ENCODE measurements at places on chromosomes 4 and X.

GRCh38 chr4:1084796-1085403 lies 28.5 kb downstream of the RNF212 start:
- DNase-seq, result no peak

- DNase-seq, result no peak
These were observed 38.5 kb upstream of the UGT2B7 start for GRCh38 chr4:69057620-69058409.

GRCh38 chrX:66142351-66142750 lies 21.7 kb upstream of the HEPH start:
- no peak for DNase-seq

DNA sequence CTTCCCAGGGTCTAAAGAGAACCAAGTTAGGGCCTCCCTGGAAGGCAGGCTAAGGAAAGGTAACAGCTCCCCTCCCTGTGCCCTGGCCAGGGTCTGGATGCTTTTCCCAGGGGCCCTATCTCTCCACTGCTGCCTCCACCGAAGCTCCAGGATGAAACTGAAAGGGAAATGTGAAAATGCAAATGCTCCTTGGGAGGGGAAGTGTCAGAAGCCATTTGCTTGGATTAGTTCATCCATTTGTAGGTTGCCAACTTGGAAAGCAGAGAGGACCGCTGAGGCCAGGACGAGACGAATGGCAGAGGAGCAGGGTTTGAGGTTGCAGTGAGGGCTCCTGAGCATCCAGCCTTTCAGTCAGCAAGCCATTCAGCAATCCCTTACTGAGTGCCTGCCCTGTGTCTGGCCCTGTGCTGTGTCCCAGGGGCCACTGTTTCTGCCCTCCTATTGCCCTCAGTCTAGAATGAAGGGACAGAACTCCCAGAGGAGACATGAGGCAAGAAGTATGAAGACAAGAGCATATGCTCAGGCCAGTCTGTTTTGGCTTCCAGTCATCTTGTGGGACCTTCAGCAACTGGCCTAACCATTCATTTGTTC lies 45.9 kb upstream of the PGRMC1 start:
- no peak for DNase-seq

- DNase-seq, result no peak
These were observed 7.5 kb downstream of the APEX2 start for GRCh38 chrX:55007656-55008055.

- DNase-seq, result peak; percentile 23
These were observed 3.4 kb downstream of the SLC38A5 start for GRCh38 chrX:48466696-48467095.

DNA sequence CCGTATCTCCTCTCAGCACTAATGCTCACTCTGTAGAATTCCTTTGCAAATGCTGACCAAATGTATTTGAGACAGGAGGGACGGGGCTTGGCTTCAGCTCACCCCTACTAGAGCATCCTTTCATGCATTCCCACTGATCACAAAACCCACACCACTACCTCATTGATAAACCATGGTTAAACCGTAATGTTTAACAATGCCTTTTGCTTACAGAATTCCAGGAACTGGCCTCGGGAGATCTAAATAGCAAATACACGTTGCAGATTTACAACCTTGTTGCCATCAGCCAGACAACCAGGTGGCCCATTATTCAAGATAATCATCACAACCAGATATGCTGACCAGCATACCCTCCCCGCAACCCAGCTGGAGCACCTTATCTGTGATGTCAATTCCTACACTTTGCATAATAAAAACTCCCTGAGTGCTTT lies 391.9 kb downstream of the KCTD8 start:
- no peak for DNase-seq

- DNase-seq, result peak; percentile 62
These were observed 607 bp upstream of the SCOC start for GRCh38 chr4:140372751-140373327.

- DNase-seq, result no peak
These were observed 9.8 kb upstream of the PCDH18 start for GRCh38 chr4:137541876-137542646.

GRCh38 chr4:150135134-150135772 lies 57.0 kb downstream of the DCLK2 start:
- DNase-seq, result peak; percentile 11

DNA sequence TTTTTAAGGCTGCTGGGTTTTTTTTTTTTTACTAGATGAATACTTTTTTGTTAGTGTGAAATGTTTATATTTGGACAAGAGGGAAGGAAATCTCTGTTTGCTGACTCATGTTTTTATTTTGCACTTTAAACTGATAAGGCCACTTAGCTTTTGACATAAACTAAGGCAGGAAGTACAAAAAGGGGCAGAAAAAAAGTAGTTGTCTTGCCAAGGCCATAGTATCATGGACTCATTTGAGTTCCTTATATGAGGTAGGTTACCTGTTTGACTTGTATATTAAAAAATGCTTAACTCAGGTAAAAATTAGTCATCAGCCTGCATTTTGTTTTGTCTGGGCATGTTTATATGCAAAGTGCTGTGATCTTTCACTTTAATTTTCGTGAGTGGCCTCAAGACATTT lies 26.0 kb downstream of the SMAD1 start:
- no peak for DNase-seq

DNA sequence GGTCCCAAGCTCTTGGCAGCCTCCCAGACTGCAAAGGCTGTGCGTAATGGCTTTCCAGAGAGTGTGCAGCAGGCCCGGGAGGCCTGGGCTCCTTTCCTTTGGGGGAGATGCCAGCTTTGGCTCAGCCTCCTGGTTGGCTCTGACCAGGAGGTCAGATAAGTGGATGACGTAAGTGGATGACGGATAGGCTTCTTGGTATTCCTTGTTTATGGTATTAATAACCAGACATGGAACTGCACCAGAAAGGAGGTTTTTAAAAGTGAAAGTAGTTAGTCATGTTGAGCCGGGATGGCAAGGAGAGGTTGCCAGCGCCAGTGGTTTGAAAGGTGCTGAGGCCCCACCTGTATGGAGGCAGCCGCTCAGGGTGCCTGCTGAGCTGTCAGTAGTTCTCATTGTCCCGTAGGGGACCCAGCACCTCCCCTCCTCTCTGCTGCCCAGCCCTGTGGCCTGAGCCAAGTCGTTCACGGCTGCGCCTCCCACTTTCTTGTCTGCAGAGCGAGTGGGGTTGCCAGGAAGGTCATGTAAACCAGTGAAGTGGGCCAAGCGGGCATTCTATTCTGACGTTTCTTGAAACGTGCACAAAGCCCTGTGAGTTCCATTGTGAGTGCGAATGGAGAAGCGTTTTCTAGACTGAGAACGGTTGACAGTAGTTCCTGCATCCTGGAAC lies 28.7 kb upstream of the STOX2 start:
- no peak for DNase-seq

DNA sequence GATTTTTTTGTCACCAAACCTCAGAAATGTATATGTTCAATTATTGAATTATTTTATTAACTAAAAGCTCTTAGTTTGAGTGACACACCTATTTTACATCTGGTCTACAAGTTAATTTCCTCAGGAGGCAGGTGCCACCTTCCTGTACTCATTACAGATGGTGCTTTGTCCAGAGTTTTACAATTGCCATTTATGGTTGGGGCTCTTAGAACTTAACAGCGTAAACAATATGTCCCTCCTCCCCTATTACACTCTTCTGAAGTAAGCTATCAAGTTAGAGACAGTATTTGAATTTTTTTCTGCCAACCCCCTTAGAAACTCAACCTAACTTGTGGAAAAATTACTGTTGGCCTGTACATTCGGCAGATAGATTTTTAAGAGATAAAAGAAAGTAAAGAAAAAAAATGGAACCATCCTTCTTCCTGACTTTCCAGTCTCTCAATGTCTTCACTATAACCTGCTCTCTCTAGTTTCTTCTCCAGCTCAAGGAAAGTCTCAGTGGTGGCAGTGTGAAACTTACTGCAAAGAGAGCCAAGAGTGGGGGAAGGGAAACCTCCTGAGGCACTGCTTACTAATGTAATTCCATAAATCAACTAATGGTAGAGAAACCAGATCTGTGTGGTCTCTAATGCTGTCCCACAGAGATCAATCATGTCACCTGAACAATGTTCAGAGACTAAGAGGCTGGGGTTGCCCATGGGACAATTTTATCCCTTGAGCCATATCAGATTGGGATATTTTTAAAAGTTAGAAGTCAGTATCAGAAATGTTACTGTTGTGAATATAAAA lies 7.8 kb downstream of the CXXC4 start:
- no peak for DNase-seq

DNA sequence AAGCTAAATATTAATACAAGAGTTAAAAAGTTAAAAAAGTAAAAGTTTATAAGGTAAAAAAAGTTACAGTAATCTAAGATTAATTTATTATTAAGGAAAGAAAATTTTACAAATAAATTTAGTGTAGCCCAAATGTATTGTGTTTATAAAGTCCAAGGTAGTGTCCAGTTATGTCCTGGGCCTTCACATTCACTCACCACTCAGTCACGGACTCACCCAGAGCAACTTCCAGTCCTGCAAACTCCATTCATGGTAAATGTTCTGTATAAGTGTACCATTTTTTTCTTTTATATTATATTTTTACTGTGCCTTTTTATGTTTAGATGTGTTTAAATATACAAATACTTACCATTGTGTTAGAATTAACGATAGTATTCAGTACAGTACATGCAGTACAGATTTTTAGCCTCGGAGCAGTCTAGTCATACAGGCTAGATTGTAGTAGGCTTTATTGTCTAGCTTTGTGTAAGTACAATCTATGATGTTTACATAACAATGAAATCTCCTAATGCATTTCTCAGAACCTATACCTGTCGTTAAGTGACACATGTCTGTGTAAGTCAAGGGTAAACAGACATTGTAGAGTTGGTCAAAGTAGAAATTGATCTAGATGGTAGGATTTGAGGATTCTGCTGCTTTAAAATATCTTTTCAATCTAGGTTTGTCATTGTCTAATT lies 197.7 kb downstream of the GC start:
- DNase-seq, result no peak

GRCh38 chr4:160202802-160203201 lies 1099.9 kb downstream of the RAPGEF2 start:
- no peak for DNase-seq

DNA sequence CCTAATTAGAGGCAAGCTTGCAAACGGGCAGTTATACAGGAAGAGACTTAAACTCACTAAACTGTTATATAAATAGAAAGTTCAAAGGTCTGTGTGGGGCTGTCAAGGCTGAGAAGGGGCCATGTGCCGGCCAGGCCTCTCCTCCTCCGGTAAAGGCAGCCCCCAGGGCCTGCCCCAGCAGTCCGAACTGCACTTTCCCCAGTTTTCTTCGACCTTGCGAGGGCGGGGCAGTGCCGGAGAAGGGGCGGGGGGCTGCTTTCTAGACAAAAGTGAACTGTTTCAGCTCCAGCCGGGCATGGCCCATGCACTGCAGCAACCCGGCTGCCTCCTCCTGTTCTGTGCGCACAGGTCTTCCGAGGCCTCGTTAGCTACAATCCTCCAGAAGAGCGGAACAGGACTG lies 4.1 kb downstream of the AFF2 start:
- DNase-seq, result no peak

GRCh38 chr4:183287309-183287659 lies 32.8 kb downstream of the CLDN22 start:
- no peak for DNase-seq

GRCh38 chr4:150668824-150669223 lies 86.9 kb downstream of the MAB21L2 start:
- peak; percentile 21 for DNase-seq

DNA sequence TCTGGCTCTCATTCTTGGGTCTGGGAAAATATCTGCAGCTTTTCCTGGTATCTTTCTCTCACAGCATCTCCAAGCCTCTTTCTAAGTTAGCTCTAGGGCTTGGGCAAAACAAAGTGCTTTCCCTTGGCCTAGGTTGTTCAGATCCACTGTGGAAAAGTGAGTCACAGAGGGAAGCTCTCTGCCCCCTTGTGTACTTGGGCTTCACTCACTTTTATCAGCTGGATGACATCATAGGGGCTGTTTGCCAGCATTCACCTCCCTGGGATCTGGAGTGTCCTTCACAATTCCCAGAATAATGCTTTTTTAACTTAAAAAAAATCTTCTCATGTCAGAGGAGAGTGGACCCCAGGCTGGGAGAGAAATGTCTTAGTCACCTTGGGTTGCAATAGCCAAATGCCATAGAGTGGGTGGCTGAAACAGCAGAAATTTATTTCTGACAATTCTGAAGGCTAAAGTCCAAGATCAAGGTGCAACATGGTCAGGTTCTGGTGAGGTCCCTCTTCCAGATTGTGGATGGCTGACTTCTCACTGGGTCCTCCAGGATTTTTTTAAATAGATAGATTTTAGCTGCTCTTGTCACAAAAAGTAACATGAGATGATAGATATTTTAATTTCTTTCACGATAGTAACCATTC lies 247.8 kb downstream of the SH2D1A start:
- no peak for DNase-seq

- DNase-seq, result no peak
These were observed 99.8 kb downstream of the KLHL8 start for GRCh38 chr4:87120411-87121162.

DNA sequence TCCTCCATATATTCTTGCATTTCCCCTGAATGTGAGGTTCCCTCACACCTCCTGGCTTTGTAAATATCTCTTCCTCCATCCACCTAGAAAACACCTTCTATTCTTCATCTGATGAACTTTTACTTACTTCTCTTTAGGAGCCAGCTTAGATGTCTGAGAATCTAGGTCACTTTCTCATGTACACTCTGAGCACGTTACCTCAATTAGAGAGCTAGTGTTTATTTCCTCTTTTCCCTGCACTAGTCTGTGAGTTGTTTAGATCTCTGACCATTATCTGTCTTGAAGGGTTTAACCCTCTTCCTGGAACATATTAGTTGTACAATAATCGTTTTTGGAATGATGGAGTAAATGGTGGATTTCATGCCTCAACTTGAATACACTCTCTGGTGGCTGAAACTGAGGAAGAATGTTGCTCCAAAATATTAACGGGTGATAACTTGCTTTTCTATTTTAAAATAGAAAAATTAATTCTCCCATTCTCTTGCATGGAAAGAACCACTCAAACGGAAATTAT lies 8.5 kb upstream of the NEIL3 start:
- peak; percentile 8 for DNase-seq

Measured in NAMALWA (cell line).